Posterior vena cava (tissue), 2 donors: ENCODE measurements at places on chromosomes 12 and 14. TPM values are rescaled to one million over a fixed set of nuclear protein-coding genes. Genes with fewer than 3 reads are reported as not detected.

- peak; percentile 88 for DNase-seq
Observed at GRCh38 chr14:75234173-75235115, 44.2 kb upstream of the FOS start.

SDSL gene
- total RNA-seq: 5.5 TPM

VRTN gene
- not detected for total RNA-seq

- DNase-seq: no peak
Observed at GRCh38 chr12:64877363-64878004, 53.0 kb downstream of the TBC1D30 start.

- DNase-seq: no peak
Observed at GRCh38 chr12:126558219-126558618, 1493.0 kb downstream of the AACS start.
